SJCRH30 (cell line): ENCODE measurements at places on chromosomes 1 and 21. TPM values are rescaled to one million over a fixed set of nuclear protein-coding genes. Genes with fewer than 3 reads are reported as not detected.
A peak's percentile ranks its signal among the peaks of the same experiment; 100 is the strongest.

GRCh38 chr21:39127506-39127905, 55.7 kb downstream of the PSMG1 start:
- no peak for DNase-seq

The LRRC53 gene
- total RNA-seq: not detected in 2 replicates

- DNase-seq: no peak
Observed at GRCh38 chr1:24957016-24957807, 27.1 kb upstream of the RUNX3 start.

GRCh38 chr21:38914528-38915293, 109.0 kb downstream of the ETS2 start:
- DNase-seq: no peak

GRCh38 chr1:205748403-205749233, 1.4 kb downstream of the NUCKS1 start:
- peak; percentile 51 for DNase-seq

GRCh38 chr1:225897595-225898514, 8.9 kb upstream of the LEFTY1 start:
- DNase-seq: no peak

The ITGB2 gene
- total RNA-seq: 38.8 and 42.4 TPM in 2 replicates

The C4BPA gene
- 0.05 and 0.06 TPM in 2 replicates for total RNA-seq

DNA sequence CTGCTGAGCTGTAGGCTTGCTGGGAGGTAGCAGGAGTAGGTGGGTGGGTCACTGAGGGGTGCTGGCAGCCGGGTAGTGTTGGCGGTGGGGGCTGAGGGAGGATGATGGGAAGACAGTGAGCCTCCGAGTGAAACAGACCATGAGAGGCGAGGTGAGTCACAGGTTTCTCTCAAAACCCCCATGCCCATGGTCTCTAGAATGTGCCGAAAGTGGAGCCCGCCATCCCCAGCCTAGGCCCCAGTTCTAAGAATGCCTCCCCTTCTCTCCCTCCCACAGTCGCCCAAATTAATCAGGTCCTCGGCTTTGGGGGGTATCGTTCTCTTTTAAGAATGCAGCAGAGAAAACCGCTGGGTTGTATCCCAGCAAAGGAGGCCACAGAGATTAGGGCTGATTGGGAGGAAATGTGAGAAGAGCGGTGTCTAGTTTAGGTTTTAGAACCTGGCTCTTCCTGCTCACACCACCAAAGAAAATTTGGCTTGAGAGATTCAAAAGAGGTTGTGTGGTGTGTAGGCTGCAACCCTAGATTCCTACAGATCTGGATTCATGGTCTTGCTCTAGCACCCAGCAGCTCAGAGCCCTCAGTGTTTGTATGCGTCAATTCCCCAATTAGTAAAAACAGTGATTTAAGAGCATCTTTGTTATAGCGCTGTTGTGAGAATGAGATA, 27.7 kb upstream of the IL19 start:
- no peak for DNase-seq

The CLEC20A gene
- not detected in 2 replicates for total RNA-seq

The OR6K3 gene
- total RNA-seq: not detected in 2 replicates

- DNase-seq: no peak
Observed at GRCh38 chr1:43814401-43814800, 107.1 kb downstream of the ST3GAL3 start.

The SERTAD4 gene
- 0.20 and 0.30 TPM in 2 replicates for total RNA-seq

- peak; percentile 38 for DNase-seq
Observed at GRCh38 chr21:17925899-17926298, 106.7 kb upstream of the C21orf91 start.

- DNase-seq: peak; percentile 69
Observed at GRCh38 chr1:62286786-62287224, 32.4 kb downstream of the KANK4 start.

The ATP1A2 gene
- 40.2 and 44.2 TPM in 2 replicates for total RNA-seq

The ALG6 gene
- 27.1 and 37.1 TPM in 2 replicates for total RNA-seq

The STX12 gene
- total RNA-seq: 28.1 and 30.9 TPM in 2 replicates

GRCh38 chr1:8814865-8815264, 2.6 kb downstream of the RERE start:
- no peak for DNase-seq

The GCSAML gene
- total RNA-seq: not detected in 2 replicates

DNA sequence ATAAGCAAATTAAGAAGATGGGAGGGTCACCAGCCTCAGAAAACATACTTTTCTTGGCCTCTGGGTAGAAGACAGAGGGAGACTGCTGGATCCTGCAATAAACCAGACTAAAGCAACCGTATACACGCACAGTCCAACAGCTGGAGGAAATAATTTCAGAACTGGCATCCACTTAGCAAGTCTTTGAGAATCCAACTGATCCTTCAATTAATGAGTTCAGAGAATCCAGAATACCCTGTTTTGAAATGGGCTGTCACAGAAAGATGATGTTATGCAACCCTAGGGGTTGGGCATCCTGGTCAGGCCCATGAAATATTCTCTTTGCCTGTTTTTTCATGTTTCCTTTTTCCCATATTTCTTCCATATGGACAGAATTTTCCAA, 134.0 kb upstream of the MAGI3 start:
- DNase-seq: no peak

DNA sequence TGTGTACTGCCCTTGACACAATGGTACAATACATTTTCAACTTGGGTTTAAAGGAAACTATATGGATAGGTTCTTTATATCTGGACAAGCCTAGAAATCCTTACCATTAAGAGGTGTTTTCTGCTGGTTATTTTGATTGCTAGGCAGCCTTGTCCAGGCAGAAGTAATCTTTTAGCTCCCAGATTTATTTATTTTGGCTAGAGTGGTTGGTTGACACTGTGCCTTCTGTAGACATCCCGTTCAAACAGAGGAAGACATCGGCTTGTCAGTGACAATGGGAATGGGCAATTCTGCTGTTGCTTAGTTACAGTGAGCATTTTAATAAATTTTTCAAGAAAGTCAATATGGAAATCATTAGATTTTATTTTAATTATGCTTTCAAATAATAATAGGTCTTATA, 138.8 kb downstream of the VPS13D start:
- DNase-seq: no peak

DNA sequence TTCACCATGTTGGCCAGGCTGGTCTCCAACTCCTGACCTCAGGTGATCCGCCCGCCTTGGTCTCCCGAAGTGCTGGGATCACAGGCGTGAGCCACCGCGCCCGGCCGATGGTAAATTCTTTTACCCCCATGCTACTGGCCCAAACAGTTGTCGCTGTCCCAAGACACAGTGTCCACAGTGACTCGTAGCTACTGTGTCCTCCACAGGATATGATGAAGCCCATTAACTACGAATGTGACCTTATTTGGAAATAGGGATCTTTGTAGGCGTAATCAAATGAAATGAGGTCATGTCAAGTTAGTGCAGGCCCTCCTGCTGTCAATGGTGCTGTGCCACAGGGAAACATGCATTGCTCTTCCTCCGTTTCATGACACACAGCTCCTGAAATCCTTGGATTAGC, 8.5 kb downstream of the FNDC10 start:
- peak; percentile 54 for DNase-seq

The TAS1R1 gene
- 0.14 and 0.20 TPM in 2 replicates for total RNA-seq

DNA sequence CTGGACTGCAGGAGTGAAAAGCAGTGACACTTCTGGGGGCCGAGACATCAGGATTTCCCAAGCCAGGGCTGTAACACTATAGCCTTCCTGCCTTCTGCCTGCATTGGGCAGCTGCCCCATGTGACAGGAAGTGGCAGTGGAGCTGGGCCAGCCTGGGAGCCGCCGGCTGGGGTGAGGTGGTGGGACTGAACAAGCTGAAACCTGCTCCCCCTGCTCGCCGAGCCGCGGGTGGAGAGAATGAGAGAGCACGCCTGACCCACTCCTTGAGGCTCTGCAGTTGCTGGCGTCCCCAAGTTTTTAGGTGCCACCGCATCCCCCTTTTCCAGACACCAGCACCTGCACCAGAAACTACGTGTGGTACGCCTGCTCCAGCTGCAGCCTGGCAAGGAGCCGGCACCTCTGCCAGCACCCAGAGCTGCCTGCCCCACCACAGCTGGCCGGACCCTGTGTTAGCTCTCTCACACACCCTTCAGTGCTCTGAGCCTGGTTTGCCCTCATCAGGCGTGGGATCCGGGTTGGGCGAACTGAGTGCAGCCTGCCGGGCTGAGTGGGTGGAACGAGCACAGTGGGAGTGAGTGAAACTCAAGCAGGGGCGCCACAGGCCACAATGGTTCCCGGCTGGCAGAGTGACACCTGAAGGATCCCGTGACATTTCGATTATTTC, 119.4 kb downstream of the AKT3 start:
- DNase-seq: no peak

DNA sequence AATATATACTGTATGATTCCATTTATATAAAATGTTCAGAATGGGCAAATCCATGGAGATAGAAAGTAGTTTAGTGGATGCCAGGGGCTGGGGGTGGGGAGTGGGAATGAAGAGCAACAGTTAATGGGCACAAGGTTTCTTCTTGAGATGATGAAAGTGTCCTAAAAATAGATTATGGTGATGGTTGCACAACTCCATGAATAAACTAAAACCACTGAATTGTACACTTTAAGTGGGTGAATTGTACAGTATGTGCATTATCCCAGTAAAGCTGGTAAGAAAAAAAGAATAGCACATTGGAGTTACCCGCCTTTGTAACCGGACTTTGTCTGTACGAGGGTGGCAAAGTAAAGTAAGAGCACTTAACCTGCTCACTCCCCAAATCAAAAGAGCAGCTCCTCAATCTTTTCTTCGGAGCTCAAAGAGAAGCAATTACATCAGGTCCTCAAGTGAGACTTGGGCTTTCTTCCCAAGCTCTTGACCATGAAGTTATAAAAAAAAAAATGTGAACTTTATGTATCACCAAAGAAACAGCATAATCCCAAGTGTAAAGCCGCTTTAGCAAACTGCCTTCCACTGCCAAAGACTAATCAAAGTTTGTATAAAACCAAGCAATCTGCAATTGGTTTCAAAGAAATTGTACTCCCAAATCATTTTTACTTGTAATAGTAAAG, 32.1 kb downstream of the ALDH9A1 start:
- no peak for DNase-seq

DNA sequence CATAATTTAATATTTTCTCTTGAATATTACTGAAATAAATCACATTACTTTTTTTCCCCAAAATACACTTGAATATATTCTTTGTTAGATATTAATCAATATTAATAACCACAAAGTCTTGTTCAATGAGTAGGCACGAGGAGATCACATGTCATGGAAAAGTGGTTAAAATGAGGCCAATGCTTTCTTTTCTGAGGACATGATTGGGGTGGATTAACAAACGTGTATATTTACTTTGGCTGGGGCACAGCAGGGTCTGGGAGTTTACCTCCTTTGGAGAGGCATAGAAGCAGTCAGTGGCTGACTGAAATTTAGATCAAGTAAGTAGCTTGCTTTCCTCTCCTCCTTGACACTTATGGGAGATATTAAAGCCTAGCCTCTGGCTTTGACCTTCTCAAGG, 664.3 kb upstream of the B3GALT2 start:
- DNase-seq: peak; percentile 2
